Lower lobe of right lung (tissue), 2 donors: ENCODE measurements at places on chromosomes 2 and 18. TPM values are rescaled to one million over a fixed set of nuclear protein-coding genes. Genes with fewer than 3 reads are reported as not detected.

- no peak for DNase-seq
These were observed 177.4 kb downstream of the ASXL3 start for GRCh38 chr18:33755391-33755790.

GRCh38 chr18:41012194-41012593 lies 942.8 kb upstream of the PIK3C3 start:
- DNase-seq, result no peak

DNA sequence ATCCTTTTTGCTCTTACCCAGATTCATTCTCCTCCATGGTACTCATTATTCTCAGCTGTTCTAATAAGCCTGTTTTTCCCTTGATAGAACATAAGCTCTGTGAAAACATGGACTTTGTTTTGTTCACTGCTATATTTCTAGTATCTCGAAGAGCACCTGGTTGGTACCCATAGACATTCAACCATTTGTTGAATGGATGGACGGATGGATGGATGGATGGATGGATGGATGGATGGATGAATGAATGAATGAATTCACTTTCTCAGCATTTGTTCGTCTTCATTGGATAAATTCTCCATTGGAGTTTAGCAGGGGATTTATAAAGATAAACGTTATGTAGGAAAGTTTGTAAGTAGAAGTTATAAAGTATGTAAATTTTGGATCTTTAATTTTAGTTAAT lies 2.9 kb downstream of the FAM171B start:
- no peak for DNase-seq

DNA sequence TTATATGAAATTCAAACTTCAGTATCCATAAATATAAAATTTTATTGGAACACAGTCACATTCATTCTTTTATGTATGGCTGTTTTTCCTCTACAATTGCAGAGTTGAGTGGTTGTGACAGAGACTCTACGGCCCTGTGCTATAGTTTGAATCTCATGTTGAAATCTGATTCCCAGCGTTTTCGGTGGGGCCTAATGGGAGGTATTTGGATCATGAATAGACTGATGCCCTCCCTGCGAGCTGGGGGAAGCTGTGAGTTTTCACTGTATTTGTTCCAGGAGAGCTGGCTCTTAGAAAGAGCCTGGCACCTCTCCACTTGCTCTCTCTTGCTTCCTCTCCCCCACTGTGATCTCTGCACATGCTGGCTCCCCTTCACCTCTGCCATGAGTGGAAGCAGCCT lies 1.7 kb downstream of the PFN4 start:
- no peak for DNase-seq

DNA sequence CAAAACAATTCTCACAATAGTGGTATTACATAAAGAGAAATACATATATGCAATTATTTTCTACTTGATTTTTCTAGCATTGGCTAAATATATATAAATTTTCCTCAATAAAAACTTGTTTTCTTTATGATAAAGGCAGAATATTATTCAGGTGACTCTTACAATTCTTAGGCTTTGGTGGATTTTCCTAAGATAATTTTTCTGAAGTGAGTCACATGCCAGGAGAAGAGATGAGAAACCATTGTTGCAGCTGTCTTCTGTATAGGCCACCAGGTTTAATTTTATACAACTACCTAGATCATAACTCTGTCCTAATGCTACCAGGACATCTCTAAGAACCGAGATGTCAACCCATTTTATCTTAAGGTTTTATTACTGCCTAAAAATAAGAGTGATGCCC lies 552.4 kb upstream of the CDH2 start:
- no peak for DNase-seq

- no peak for DNase-seq
These were observed 40.4 kb upstream of the ANKRD62 start for GRCh38 chr18:12053289-12053688.

GRCh38 chr2:18399601-18400000 lies 160.9 kb downstream of the RDH14 start:
- no peak for DNase-seq

DNA sequence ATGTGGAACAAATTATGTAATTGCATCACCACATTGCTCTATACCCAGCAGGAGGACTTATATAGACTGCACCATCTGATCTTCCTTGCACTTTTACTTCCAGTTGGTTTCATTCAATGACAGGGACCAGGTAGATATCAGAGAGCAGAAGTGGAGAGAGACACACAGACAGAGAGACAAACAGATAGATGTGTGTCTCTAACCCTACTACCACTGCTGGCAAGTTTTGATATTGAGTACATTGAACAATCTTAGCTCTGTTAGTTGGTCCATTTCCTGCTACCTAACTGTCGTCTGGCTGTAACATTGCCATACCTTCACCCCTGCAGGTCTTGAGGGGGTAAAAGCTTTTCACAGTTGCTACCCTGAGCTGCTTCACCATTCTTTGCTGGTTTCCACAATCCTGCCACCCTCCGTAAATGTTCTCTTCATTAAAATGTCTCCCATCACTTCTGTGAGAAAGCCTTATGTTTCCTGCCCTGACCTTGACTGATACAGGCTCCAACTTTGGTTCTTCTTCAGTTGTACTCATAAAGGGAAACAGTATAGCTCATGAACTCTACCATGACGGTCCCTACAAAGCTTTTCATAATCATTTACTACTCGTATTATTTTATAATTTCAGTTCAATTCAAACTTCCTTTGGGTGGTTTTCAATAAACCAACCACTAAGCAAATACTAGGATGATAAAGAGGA lies 62.3 kb upstream of the ITGA4 start:
- DNase-seq, result no peak

The HOXD9 gene
- 0.86 TPM for total RNA-seq

- no peak for DNase-seq
These were observed 26.5 kb downstream of the EIF4E2 start for GRCh38 chr2:232576995-232577394.

DNA sequence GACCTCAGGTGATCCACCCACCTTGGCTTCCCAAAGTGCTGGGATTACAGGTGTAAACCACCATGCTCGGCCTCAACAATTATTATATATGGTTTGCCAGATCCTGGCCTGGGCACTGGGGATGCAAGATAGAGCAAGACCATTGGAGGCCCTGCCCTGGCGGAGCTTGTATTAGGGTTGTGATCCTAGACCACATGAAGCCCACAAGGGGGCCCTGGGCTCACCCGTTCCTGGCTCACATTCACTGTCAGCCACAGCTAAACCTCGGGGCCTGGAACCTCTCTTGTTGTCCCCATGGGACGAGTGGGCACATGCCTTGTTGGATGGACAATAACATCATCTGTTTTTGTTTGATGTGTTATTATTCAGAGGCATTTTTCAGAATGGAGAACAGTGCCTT lies 14.9 kb downstream of the HPCAL1 start:
- no peak for DNase-seq

The OBSL1 gene
- 49.4 TPM for total RNA-seq

DNA sequence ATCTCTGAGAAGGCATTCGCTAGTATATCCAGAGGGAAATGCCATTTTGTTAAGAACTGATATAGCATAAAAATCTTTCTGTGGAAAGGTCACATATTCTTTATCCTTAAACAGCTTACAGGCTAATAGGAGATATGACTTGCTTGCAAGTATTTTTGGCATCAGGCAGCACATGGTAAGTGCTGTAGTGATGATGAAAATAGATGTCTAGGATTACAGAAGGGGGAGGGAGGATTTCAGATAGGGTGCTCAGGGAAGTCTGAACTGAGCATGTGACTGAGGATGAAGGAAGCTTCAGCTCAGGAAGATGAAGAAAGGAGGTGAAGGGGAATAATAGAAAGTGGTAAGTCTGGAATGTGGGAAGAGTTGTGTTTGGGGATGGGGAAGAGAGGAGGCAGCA lies 158.5 kb upstream of the NOSTRIN start:
- no peak for DNase-seq

GRCh38 chr2:235968155-235968554 lies 200.0 kb downstream of the GBX2 start:
- DNase-seq, result no peak

DNA sequence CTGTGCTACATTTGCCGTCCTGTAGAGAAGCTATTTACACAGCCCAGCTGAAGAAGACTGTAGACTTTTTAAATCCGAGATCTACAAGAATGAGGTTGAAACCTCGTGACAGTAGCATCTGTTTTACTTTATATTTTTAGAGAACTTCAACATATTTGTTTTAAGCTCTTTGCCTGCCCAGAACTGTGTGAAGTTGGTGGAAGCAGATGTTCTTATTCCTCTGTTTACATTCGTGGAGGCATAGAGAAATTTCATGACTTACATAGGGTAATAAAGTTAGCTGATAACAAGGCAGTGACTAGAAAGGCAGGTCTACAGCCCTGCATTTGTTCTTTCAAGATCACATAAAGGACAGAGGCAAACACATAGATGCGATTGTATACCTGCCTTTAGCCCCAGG lies 47.0 kb upstream of the MAP3K20 start:
- DNase-seq, result no peak

- DNase-seq, result no peak
These were observed 210.8 kb upstream of the ETAA1 start for GRCh38 chr2:67186326-67186725.

DNA sequence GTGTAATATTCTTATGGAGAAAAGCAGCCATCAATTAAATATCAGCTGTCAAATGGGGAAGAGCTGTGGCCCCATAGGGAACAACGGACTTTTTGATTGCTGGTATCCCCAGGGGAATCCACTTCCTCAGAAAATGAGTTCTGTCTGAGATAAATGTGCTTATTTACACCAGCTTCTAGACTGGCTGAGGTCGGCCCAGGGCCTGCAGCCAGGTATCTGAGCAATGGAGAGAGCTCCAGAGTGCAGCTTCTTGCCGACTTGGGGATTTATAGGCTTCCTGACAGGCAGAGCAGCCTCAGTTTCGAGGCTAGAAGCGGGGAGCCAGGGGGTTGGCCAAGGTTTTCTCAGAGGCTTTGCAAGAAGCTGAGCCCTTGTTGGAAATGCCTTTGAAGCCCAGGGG lies 67.2 kb downstream of the MCFD2 start:
- DNase-seq, result no peak

DNA sequence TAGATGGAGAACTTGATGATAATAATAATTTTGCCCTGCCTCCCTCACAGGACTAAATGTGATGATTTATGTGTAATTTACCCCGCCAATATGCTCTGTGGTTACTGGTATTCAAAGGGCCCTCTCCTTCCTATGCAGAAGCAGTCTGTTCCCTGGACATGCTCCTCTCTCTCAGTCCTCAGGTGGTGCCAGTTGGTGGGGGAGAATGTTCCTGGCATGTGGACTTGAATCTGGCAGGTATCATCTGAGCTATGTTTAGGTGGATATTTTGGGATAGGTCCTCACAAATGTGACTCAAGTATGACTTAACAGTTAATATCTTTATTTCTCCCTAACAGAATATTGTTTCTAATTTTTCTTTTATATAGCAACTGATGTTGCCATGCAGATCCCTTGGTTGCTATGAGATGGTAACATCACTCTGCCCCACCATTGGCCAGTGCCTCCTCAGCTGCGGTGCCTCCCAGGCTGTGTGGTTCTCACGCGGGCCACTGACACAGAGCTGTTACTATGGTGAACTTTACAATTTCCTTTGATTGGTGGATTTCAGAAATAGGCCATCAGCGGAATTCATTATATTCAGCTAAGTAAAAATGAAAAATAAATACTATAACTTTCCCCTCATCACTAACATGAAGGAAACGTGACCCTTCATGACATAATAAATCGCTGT lies 106.7 kb upstream of the PELI1 start:
- DNase-seq, result no peak

GRCh38 chr2:240742602-240743095 lies 51.0 kb downstream of the AQP12A start:
- no peak for DNase-seq

- DNase-seq, result peak; percentile 89
These were observed 122.7 kb downstream of the COL6A3 start for GRCh38 chr2:237291138-237291792.

The TMEM163 gene
- total RNA-seq, result 31.9 TPM

The SCG2 gene
- 0.71 TPM for total RNA-seq

- DNase-seq, result no peak
These were observed 16.9 kb downstream of the NT5DC4 start for GRCh38 chr2:112737542-112738232.

DNA sequence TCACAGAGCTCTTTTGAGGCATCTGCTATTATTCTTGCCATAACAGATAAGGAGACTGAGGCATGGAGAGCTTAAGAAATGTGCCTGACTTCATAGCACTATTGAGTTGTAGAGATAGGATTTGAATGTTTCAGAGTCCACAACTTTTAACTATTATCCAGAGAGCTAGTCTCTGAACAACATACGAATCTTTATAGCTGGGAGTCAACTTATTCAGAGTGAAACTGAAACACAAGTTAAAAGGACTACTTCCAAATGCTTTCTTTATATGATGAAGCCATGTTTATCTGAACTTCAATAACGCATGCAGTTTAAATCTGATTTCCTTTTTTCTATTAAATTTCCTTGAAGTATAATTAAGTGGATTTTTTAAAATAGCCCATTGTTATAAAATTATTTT lies 268.8 kb downstream of the IKZF2 start:
- no peak for DNase-seq

DNA sequence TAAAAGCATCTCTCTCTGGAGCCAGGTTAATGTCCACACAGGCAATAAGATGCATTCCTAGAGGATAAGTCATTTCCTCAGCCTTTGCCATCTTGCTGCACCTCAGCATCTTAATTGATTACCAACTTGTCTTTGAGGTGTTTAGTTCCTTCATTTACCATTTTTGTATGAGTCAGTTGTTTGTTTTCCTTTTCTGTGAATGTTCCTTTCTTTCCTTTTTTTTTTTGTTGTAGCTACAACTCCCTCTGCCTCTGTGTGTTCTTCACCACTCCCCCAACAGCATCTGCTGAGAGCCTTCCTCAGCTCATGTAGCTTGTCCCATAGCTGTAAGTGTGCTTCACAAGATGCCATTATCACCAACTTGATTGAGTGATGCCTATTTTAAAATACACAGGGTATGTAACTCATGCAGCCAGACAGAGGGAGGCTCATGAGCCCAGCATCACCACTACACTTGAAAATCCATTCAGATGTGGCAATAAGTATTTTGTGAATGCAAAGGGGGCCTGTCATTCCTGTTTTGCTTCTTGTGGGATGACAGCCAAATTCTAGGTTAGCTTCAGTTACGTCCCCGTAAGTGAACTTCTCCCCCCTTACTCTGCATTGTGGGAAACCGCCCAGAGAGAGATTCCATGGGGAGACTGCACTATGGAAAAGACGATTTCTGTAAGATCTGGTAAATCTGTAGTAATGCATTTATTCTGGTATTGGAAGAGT lies 315.9 kb upstream of the ZEB2 start:
- no peak for DNase-seq

The CROCC2 gene
- 3.4 TPM for total RNA-seq

DNA sequence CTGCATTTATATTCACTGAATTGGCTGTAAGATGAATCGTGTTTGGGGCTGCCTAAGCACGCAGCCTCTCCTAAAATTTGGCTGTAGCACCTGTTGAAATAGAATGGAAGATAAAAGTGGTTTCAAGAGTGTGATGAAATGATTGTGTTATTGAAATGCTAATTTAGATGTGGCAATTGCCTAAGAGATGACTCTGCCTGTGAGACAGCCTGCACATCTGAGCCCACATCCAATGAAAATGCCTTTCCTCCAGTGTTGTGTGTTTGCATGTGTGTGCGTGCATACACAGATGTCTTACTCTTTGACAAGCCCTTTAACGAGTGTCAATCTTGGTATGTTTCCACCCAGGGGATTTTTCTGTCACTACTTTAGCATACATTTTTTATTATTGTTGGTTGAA lies 346.9 kb downstream of the MEIS1 start:
- DNase-seq, result no peak

The ZNF385B gene
- 63.2 TPM for total RNA-seq

The C2orf72 gene
- total RNA-seq, result 0.97 TPM

The SAP130 gene
- 20.1 TPM for total RNA-seq

The RPS27A gene
- 736 TPM for total RNA-seq

- no peak for DNase-seq
These were observed 325.4 kb upstream of the LINC00305 start for GRCh38 chr18:64474255-64474654.

- no peak for DNase-seq
These were observed 347.8 kb downstream of the ALK start for GRCh38 chr2:29573612-29574011.

The SP9 gene
- not detected for total RNA-seq
